IgD-negative memory B cell (primary cell): ENCODE measurements at places on chromosomes 13 and 19. TPM values are rescaled to one million over a fixed set of nuclear protein-coding genes. Genes with fewer than 3 reads are reported as not detected.

CFD gene
- 6.3 TPM for polyA plus RNA-seq

TTYH1 gene
- 0.16 TPM for polyA plus RNA-seq

RYR1 gene
- polyA plus RNA-seq: 0.03 TPM

CAPN12 gene
- 31.6 TPM for polyA plus RNA-seq

IGFL2 gene
- polyA plus RNA-seq: not detected

GPR183 gene
- 494 TPM for polyA plus RNA-seq

SPRY2 gene
- not detected for polyA plus RNA-seq

ZNF823 gene
- 2.5 TPM for polyA plus RNA-seq

ARHGEF1 gene
- polyA plus RNA-seq: 203 TPM

CGB2 gene
- not detected for polyA plus RNA-seq

PAF1 gene
- 64.1 TPM for polyA plus RNA-seq

ZNF665 gene
- polyA plus RNA-seq: 8.2 TPM

IGSF23 gene
- not detected for polyA plus RNA-seq

EPSTI1 gene
- 30.1 TPM for polyA plus RNA-seq

NLRP4 gene
- not detected for polyA plus RNA-seq

ZNF136 gene
- polyA plus RNA-seq: 21.9 TPM

FFAR2 gene
- not detected for polyA plus RNA-seq

CHAMP1 gene
- polyA plus RNA-seq: 14.6 TPM

KRI1 gene
- polyA plus RNA-seq: 35.6 TPM

PCDH20 gene
- polyA plus RNA-seq: not detected

ICAM4 gene
- polyA plus RNA-seq: 0.81 TPM

ZNF730 gene
- 0.83 TPM for polyA plus RNA-seq

FAM98C gene
- polyA plus RNA-seq: 26.2 TPM

CYP4F12 gene
- not detected for polyA plus RNA-seq

ZNF793 gene
- polyA plus RNA-seq: 1.9 TPM

CACNG8 gene
- polyA plus RNA-seq: not detected

NCCRP1 gene
- not detected for polyA plus RNA-seq

NECTIN2 gene
- not detected for polyA plus RNA-seq

LIM2 gene
- polyA plus RNA-seq: 0.24 TPM

MED29 gene
- polyA plus RNA-seq: 68.7 TPM

CRX gene
- polyA plus RNA-seq: not detected

EFNA2 gene
- not detected for polyA plus RNA-seq

GPR12 gene
- polyA plus RNA-seq: not detected

ZNF790 gene
- polyA plus RNA-seq: 5.4 TPM

ZNF562 gene
- polyA plus RNA-seq: 4.7 TPM

CALR gene
- polyA plus RNA-seq: 158 TPM

SLC7A10 gene
- polyA plus RNA-seq: not detected

GIPC3 gene
- polyA plus RNA-seq: not detected

CD177 gene
- not detected for polyA plus RNA-seq

LACC1 gene
- polyA plus RNA-seq: 2.0 TPM

IRF2BP1 gene
- polyA plus RNA-seq: 10.0 TPM

ZNF540 gene
- polyA plus RNA-seq: 5.1 TPM

TSPAN16 gene
- not detected for polyA plus RNA-seq

CYP2A6 gene
- polyA plus RNA-seq: not detected

PDE4C gene
- not detected for polyA plus RNA-seq

C13orf46 gene
- 1.1 TPM for polyA plus RNA-seq

RNF225 gene
- polyA plus RNA-seq: not detected

SIGLEC8 gene
- not detected for polyA plus RNA-seq

C19orf67 gene
- polyA plus RNA-seq: not detected

WDR87 gene
- not detected for polyA plus RNA-seq

IL4I1 gene
- polyA plus RNA-seq: 0.39 TPM

IGLON5 gene
- polyA plus RNA-seq: not detected

DCLK1 gene
- polyA plus RNA-seq: not detected

ACER1 gene
- polyA plus RNA-seq: not detected

BLVRB gene
- polyA plus RNA-seq: 35.9 TPM

ZNF560 gene
- not detected for polyA plus RNA-seq

LYPD5 gene
- polyA plus RNA-seq: not detected
